RPMI8226 (cell line): ENCODE measurements at places on chromosomes 7 and 10.

DNA sequence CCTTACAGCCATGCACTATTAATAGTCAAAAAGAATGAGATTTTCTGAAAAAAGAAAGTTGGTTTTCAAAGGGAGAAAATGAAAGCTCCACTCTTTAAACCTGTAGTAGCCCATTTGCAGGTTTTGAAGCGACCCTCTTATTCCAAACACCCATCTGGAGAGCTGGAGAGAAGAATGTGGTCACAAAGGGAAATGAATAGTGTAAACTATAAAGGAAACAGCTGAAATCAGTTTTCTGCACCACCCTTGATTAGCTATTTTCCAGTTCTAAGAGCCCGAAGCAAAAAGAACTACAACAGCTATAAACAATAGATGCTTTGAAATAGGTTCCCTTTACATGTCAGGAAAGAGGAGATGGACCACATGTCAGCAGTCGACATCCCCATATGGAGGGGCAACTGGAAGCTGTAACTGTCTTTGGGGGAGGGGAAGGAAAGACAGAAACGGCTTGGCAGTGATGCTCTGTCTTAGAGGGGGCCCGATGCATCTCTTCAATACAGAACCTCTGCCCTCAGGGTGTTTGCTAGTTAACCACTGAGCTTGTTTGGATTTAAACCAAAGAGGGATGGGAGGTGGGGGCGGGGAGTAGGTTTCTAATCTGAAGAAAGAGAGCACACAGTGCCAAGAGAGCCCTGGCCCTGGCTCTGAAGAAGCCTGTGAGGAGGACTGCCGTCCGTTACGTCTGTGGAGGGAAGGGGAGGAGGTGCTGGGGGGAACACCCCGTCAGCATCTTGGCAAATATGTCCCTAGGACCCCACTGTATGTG is 55.3 kb downstream of the CPVL start:
- DNase-seq, result no peak

DNA sequence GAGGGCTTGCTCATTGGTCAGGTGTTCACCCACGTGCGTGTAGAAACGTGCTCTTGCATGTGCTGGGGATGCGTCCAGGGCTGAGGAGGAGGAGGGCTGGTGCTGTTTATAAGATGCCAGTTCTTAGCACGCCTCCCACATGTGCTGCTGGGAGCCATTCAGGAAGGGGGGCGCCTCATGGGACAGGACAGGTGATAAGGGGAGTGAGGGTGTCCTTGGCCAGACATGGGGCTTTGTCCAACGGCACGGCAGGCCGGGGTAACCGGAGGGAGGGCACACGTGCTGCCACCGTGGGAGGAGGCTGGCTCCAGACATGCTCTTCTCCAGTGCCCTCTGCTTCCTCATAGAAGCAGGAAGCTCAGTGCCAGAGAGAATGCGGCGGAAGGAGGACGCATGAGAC is 150.0 kb downstream of the ZMYND11 start:
- no peak for DNase-seq

DNA sequence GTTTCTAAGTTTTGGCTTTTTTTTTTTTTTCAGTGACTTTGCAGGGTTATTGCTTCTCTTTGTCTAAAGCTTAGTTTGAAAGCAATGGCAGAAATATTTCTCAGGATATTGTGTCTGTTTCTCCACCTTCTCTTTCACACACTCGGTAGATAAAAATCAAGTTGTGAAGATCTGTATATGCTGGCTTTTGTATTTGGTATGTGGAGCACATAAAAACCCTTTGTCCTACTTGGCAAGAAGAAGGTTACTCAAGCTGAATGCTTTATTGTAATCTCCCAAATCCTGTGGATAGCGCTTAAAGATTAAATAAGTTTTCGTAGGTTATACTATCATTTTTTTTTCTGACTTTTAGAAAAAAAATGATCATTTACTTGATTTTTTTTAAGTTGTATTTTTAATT is 172.4 kb downstream of the CDCA7L start:
- no peak for DNase-seq

- no peak for DNase-seq
Measured at GRCh38 chr10:29104661-29105399, 184.0 kb upstream of the LYZL1 start.

DNA sequence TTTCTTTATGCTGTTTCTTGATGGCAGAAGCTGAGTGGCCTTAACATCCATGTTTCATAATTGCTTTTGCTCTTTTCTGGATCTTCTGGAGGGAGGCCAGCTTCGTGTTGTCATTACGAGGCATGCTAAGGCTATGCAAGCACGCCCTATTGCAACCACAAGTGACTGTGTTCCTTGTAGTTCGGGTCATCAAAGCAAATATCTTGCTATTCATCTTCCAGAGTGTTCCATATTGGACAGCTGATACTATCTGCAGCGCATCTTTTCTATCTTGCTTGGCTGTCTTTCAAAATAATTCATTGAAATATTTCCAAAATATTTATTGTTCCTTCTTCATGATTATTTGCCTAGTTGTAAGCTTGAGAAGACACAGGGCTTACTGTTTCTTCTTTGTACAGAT is 5.0 kb downstream of the EPHB6 start:
- DNase-seq, result no peak

GRCh38 chr7:28759475-28759971 is 198.6 kb downstream of the TRIL start:
- DNase-seq, result no peak

DNA sequence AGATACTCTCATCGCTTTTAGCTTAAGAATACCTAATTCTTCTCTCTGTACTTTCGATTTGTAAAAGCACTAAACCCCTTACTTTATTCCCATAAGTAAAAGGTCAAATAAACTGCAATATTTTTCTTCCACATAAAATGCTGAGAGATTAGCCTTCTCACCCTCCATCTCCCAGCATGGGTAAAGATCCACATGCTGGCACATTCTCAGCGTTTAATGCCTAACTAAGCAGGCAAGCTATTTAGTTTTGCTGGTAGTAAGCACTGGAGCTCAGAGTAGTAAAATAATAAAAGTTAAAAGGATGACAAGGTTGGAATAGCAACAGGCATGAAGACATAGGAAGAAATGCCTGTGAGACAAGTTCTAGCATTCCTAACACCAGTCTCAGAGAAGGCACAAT is 65.9 kb upstream of the NEBL start:
- no peak for DNase-seq

DNA sequence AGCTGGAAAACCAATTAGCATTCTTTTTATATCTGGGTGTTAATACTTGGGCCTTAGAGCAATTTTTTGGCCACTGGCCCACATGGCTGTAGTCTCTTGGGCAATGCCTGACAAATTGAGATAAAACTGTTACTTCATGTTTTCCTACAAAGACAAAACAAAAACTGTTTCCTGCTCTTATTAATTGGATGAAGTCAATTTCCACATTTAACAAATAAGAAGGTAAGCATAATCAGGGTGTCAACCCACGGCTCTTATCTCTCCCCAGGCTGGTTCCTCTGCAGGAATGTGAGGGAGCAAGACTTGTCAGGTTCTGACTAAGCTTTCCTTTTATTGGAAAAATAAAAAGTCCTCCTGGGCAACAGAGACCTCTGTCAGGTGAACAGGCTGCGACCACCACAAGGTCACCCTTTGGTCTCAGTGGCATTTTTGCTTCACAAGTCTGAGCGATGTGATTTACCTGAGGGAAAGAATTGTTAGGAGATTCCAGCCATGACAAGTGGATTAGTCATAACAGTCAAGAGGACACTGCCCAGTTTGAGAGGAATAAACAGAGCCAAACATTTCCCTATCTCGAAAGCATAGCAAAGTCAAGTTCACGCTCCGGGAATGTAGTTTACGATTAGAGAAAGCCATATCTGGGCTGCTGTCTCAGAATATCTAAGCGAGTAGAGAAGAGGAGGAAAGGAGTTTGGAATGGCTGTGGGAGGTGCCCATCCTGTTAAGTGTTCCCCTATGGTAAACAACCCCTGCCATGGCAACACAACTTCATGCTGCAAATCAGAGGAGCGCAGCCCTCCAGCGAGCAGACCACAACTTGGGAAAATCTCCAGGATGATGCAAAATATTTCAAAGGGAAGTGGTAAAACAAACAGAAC is 144.4 kb downstream of the TES start:
- no peak for DNase-seq

GRCh38 chr10:95741807-95742467 is 14.0 kb upstream of the ENTPD1 start:
- DNase-seq, result peak; percentile 41

- no peak for DNase-seq
Measured at GRCh38 chr7:27189295-27189996, 4.4 kb upstream of the HOXA11 start.

- no peak for DNase-seq
Measured at GRCh38 chr10:97713339-97713825, at the start of gene MARVELD1. MARVELD1 (plus strand) TSS chr10:97713730; CDS start chr10:97713877, 147 bp downstream.

- DNase-seq, result no peak
Measured at GRCh38 chr10:59400214-59400613, 37.9 kb upstream of the FAM13C start.

- DNase-seq, result peak; percentile 37
Measured at GRCh38 chr7:90298145-90299038, 22.7 kb downstream of the FAM237B start.

DNA sequence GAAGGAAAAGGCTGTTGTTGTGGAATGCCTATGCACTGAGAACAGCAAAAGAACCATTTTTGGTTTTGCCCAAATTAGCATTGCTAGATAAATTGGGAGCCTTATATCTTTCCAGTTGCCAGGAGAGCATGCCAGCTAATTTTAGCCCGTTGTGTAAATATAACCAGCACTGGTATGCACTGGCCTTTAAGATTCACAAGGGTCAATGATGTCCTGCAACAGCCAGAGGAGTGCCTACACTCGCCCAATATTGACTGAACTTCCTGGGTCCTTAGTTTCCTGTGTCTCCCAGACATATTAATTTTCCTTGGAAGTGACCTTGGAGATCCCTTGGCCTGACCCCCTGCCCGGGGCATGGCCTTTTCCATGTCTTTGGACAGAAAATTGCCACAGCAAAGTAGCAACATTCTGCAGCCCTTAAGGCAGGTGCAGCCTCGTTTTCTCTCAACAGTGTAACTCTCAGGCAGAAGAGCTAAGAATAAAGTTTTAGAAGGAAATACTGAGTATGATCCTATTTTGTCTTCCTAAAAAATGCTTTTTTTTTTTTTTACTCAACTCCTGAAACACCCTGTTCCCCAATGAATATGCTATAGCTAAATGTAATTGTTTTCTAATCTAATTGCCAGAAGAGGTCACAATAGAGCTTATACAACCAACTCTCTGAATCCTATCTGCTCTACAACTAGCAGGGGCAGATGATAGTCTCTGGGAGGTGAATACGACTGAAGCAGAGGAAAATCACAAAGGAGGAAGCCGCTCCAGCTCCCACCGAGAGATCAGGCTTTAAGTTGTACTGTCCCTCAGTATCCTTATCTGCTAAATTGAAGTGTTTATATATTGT is 131.9 kb upstream of the PCGF5 start:
- DNase-seq, result peak; percentile 5

GRCh38 chr7:111718886-111719285 is 156.6 kb upstream of the IMMP2L start:
- no peak for DNase-seq

DNA sequence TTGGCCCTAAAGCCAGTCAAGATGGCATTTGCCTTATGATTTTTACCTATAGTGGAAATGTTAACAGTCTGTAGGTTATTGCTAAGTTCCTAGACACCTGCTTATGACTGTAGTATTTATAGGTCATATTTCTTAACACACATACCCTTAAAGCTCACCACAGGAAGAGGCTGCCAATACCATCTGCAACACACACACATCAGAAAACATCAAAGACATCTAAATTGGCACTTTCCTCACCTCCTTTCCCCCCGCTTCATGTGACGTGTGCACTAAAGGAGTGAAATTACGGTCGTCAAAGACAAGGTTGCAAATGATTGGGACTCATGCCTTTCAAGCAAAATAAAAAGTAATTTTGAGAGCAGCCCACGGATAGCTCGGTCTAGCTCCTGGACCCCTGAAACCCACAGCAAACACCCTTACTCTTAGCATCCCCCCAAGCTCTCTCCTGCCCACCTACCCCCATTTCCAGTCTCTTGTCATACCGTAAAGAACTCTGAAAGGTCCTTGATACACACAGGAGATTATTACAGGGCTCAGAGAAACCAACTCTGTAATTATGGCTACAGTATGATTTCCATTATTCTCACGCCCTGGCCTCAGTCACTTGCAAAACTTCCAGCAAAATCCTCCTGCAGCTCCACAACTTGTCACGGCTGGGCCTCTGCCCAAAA is 90.5 kb downstream of the PLXNA4 start:
- DNase-seq, result no peak

- DNase-seq, result no peak
Measured at GRCh38 chr10:74770400-74770799, 56.0 kb upstream of the KAT6B start.

GRCh38 chr10:31678139-31678536 is 250.5 kb downstream of the ARHGAP12 start:
- DNase-seq, result no peak

DNA sequence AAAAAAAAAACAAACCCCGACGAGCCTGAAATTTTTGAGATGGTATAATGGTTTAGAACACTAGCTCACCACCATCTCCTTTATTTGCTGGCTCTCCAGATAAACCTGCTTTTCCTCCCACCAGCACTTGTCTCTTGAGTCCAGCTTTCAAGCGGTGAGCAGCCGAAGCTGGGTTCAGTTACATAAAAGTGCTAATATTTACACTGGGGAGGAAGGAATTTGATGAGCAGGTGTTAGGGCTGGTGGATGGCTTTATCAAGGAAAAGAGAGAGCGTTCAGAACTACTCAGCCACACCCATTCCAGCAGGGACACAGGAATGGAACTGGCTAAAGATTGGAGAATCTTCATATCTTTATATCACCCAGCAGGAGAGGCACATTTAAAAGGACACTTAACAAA is 6.6 kb upstream of the CALML3 start:
- DNase-seq, result no peak

DNA sequence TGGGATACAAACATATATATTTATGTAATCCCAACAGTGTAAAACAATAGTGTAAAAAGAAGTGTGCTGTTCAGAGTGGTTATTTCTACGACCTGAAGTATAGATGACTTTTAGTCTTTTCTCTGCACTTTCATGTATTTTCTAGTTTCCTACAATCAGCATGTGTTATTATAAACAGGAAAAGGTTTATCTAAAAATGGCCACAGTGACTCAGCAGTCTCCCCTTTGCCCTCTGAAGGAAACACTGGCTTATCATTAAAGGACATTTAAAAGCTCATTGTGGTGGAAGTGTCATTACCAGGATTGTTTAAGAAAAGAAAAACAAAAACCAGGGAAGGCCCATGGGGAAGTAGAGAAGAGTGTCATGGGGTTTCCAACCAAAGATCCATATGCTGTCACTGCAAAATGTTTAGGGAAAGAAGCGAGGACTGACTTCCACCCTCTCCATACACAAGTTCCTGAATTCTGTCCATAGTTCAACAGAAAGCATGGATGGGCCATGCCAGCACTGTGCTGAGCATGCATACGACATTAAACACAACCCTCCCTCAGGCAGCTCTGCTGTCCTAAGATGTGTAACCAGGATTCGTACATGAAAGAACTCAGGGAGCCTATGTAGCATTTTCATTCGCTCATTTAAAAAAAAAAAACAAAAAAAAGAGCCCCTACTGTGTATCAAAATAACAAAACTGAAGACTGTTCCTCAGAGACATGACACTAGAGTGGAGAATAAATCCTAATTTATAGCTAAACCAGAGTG is 10.2 kb downstream of the CYREN start:
- DNase-seq, result peak; percentile 69

GRCh38 chr7:134693256-134693655 is 46.6 kb downstream of the BPGM start:
- no peak for DNase-seq

GRCh38 chr7:33326485-33326848 is 197.1 kb downstream of the BBS9 start:
- no peak for DNase-seq

- DNase-seq, result no peak
Measured at GRCh38 chr7:79897166-79897565, 237.5 kb upstream of the GNAI1 start.
